ENCODE measurements at places on chromosomes 1 and 21. TPM values are rescaled to one million over a fixed set of nuclear protein-coding genes. Genes with fewer than 3 reads are reported as not detected.
A peak's percentile ranks its signal among the peaks of the same experiment; 100 is the strongest.

The TTC4 gene
- total RNA-seq, result 18.2 TPM

DNA sequence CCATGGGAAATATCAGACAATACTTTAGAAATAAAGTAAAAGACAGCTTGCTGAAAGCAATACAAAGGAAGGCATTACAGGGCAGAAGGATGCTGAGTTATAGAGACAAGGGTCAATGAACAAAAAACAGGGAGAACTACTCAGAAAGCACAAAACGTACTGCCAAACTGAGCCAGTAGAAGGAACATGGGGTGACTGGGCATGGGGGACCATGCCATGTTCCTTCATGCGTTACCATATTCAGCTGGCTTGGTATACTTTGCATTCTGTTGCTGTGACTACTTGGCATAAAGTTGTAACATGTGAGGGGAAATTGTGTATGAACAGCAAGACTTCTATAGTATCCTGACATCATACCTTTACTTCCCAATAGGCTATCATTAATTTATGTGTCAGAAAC, 358.6 kb upstream of the LYPLAL1 start:
- no peak for DNase-seq

DNA sequence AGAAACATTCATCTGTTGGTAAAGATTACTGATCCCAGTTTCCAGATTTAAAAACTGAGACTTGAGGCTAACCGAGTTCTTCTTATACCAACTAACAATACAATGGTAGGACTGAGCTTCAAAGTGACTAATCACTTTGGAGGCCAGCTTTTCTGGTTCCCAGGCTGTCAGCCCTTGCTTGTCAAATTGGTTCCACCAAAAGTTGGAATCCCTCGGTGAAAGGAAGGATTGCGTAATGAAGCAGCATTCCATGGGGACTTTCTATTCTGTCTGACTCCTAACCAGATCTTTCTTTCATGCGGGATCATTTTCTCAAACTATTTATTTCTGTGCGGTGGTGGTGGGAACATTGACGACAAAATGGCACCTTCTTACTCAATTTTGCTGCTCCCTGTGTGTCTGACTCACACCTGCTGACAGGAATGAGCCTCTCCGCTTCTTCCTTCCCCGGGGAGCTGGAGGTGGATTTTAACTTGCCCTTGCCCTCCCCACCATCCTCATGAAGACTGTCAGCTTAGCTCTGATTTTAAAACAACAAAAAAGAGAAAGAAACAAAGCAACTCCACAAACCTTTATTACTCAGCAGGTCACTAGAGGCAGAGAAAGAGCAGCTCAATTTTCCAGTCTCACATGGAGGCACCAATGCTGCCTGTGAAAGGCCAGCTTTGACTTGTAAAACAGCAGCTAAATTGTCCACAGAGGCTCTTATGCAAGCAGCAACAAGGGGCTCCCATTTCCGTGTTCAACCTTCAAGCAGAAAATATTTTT, 32.9 kb upstream of the RASAL2 start:
- no peak for DNase-seq

DNA sequence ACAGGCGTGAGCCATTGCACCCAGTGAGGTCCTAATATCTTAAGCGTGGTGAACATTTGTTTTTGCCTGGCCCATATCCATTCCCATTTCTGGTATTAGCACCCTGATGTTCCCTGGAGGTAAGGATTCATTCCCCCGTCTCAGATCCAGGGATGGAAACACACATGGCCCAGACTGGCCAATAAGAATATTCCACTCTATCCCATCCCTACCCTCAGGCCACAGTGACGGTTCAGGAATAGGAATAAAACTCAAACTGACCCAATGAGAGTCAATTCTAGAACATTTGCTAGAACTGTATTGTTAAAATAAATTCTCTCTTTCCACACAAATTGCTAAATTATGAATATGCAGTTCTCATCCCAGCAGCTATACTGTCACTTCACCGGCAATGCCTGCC, 76.1 kb downstream of the PIK3R3 start:
- no peak for DNase-seq

GRCh38 chr1:47608296-47608875, 170.5 kb downstream of the FOXD2 start:
- DNase-seq, result peak; percentile 29

- peak; percentile 28 for DNase-seq
Observed at GRCh38 chr1:43271186-43272118, 1.7 kb downstream of the TMEM125 start.

The TMEM125 gene
- total RNA-seq, result 19.5 TPM

The FMO4 gene
- 6.6 TPM for total RNA-seq

DNA sequence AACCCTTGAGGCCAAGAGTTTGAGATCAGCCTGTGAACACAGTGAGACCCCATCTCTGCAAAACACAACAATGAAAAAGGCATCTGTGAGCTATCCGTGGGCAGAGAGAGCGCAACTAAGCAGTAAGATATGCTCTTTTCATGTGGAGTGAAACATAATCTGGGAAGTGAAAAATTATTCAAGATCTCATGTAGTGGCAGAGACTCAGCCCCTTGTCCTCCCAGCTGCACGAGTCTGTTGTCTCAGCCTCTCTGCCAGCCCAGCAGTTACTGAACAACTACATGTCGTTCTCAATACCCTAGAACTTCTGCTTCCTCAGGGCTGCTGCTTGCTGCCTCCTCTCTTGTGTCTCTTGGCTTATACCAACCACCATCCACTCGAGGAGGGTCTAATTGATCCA, 61.3 kb upstream of the WDR26 start:
- DNase-seq, result no peak

The ESPN gene
- 47.9 TPM for total RNA-seq

- DNase-seq, result no peak
Observed at GRCh38 chr1:82441402-82441801, 640.7 kb downstream of the ADGRL2 start.

The TMEM54 gene
- total RNA-seq, result 204 TPM

GRCh38 chr21:28738882-28739281, 253.8 kb downstream of the LTN1 start:
- DNase-seq, result no peak

The FAM177B gene
- not detected for total RNA-seq

DNA sequence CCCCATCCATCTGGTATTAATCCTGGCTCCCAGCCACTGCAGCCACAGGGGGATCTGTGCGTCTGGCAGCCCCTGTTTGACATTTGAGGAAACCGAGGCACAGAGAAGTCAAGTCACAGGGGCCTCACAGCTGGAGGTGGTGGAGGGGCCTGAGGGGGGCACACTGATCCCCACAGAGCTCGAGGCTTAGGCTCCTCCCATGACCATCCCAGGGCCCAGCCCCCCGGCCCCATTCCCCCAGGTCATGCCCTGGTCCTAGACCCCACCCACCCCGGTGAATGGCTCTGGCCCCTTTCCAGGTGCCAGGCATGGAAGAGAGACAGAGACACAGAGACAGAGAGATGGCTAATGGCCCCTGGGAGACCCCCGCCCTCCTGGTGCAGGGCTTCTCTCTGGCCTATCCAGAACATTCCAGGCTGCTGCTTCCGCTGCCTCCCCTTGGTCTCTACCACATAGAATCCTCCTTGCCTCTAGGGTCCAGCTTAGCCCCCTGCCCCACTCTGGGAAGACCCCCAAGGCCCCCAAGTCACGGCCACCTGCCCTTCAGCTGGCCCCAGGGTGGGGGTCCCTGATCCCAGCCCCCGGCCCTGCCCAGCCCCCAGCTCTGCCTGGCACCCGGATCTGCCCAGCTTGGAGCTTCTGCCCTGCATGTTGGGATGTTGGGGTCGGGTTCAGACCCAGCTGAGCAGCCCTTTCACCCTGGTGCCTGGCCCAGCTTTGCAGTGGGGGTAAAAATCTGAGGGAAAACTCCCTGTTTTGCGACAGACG, 29.2 kb upstream of the LRRC3 start:
- DNase-seq, result peak; percentile 56

- no peak for DNase-seq
Observed at GRCh38 chr21:18249672-18250071, 5.0 kb downstream of the CHODL start.

The RORC gene
- 29.0 TPM for total RNA-seq

- no peak for DNase-seq
Observed at GRCh38 chr1:31531177-31531999, 44.9 kb upstream of the TINAGL1 start.

GRCh38 chr1:37094302-37094701, 60.0 kb upstream of the GRIK3 start:
- DNase-seq, result no peak

DNA sequence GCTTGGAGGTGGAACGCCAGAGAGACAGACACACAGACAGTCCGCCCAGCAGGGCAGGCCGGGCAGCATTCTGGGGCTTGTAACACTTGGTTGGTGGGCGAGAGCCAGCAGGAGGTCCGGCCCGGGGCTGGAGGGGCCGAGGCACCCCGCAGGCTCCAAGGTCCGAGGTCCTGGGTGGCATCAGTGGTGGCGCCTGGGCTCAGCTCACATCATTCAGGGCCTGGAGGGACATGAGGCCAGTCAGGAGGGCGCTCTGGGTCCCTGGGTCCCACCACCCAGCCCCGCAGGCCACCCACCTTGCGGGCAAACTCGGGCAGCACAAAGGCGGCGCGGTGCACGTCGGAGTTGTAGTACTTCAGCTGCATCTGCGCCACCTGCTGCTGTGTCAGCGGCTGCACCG, 5.2 kb downstream of the SRM start:
- DNase-seq, result no peak

The CNTN2 gene
- total RNA-seq, result 2.7 TPM

- DNase-seq, result no peak
Observed at GRCh38 chr1:154467434-154468102, 34.5 kb upstream of the TDRD10 start.

The S100A6 gene
- total RNA-seq, result 224 TPM

GRCh38 chr1:184164536-184164935, 113.0 kb downstream of the TSEN15 start:
- no peak for DNase-seq

DNA sequence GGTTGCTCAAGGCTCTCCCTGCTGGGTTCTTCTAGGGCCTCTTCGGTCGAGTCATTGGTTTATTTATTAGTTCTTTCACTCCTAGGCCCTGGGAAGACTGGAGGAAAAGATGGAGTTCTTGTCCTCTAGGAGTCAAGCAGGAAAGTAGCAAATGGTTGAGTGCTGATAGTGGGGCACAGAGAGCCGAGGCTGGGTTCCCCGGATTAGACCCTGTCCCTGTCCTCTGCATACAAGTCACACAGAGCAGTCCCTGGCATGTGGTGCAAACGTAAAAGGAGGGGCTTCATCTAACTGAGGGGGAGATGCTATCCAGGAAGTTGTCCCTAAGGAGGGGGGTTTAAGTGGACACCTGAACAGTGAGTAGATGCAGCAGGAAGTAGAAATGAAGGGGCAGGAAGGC, 19.2 kb upstream of the KCNE2 start:
- DNase-seq, result peak; percentile 29

GRCh38 chr1:23273450-23274133, 56.3 kb upstream of the HTR1D start:
- no peak for DNase-seq

The RNASEL gene
- total RNA-seq, result 5.2 TPM

GRCh38 chr1:85378534-85378933, 86.4 kb downstream of the DDAH1 start:
- DNase-seq, result no peak

- DNase-seq, result no peak
Observed at GRCh38 chr1:97136996-97137395, 415.4 kb downstream of the PTBP2 start.

DNA sequence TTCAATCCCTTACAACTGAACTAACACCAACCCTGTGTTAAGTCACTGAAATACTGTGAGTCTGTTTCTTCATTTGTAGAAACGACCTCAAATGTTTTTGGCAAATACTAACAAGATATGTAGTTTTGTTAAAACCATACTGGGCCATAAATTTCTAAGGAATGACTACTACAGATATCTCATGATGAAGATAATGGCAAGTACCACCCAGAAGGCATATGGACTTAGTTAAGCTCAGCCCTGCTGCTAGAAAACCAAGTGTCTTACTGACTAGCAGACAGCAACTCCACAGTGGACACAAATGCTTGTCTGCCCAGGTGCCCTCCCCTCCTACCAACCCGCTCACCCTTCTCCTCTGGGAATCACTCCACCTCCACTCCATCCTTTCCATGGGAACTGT, 44.5 kb upstream of the BMP8B start:
- no peak for DNase-seq

The CPLANE2 gene
- total RNA-seq, result 8.8 TPM

The FCAMR gene
- not detected for total RNA-seq

GRCh38 chr1:24743404-24744211, 1.6 kb upstream of the CLIC4 start:
- peak; percentile 65 for DNase-seq

The ZNF695 gene
- total RNA-seq, result not detected

DNA sequence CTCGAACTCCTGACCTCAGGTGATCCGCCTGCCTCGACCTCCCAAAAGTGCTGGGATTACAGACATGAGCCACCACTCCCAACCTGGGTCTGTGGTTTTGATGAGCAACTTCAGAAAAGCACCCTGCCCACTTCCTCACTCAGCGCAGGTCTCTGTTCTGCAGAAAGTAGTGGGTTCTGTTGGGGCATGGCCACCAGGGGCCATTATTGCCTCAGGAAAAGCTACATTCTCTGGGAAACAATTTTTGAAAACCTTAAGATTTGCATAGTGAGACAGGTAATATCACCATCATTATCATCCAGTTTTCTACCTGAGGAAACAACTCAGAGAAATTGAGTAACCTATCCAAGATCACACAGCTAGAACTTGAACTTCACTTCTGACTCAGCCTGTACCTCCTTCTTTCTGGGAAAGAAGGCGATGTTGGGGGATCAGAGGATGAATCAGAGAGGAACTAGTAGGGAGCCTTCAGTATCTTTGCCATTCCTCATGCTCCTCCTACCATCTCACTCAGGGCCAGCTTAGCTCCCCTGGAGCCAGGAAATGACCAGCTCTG, 7.1 kb upstream of the NES start:
- no peak for DNase-seq

The CDKN2C gene
- 9.9 TPM for total RNA-seq

The SMIM34 gene
- not detected for total RNA-seq

The NBPF20 gene
- 1.6 TPM for total RNA-seq

DNA sequence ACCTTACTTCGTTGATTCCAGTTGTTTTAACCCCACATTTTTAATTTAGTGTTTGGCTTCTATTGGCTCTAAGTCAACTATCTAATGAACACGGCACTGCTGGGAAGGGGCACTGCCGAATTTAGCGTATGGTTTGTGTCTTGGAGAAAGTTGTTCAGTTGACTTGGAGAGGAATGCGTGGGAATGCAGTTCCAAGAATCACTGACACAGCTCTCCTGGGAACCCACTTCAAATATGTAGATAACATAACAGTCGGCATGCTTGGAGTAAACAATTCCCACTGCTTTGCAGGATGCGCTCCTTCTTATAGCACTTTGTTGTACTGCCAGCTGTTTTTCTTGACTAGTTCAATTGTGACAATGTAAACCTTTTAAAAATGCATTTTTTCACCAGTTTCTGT, 104.3 kb downstream of the RYR2 start:
- DNase-seq, result no peak

DNA sequence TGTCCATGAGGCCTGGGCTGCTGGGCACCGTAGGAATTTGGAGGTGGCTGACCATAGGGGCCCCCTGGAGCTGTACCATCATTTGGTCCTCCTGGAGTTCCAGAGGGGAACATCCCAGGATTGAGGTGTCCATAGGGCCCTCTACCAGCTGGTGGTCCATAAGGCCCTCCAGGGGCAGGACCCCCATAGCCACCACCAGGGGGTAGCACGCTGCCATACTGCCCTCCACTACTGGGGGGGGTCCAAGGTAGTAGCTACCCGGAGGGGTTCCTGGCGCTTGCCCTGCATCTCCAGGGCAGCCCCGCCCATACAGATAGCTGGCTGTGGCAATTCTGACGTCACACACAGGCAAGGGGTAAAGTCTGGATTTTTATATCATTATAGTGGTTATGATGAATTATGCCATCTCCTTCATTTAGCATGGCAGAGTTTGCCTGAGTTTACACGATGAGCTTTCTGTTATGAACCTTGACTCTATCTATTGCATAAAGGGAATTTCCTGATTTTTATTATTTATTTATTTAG, 13.2 kb downstream of the MDM4 start:
- DNase-seq, result no peak

The TFAP2E gene
- total RNA-seq, result 5.5 TPM
